ENCODE measurements at places on chromosomes 7 and 10. TPM values are rescaled to one million over a fixed set of nuclear protein-coding genes. Genes with fewer than 3 reads are reported as not detected.

Gene AS3MT
- 5.8 TPM for total RNA-seq

Gene KIAA1217
- 35.1 TPM for total RNA-seq

Gene KEL
- 8.3 TPM for total RNA-seq

Gene POT1
- 15.0 TPM for total RNA-seq

Gene STMP1
- total RNA-seq, result 28.9 TPM

Gene BHLHA15
- total RNA-seq, result 1.5 TPM

Gene TMEM213
- not detected for total RNA-seq

Gene UBE2H
- total RNA-seq, result 102 TPM

Gene PRPS1L1
- total RNA-seq, result not detected

Gene TRIM50
- total RNA-seq, result 0.34 TPM

Gene LBX1
- not detected for total RNA-seq

Gene SPDYE2
- total RNA-seq, result 0.23 TPM

Gene TMEM225B
- total RNA-seq, result 1.4 TPM

Gene ZNF425
- total RNA-seq, result 2.8 TPM

Gene PTEN
- 334 TPM for total RNA-seq

Gene CLDN3
- 43.8 TPM for total RNA-seq

Gene DYDC2
- total RNA-seq, result 21.7 TPM

Gene TMEM229A
- total RNA-seq, result 0.34 TPM

Gene ZP3
- total RNA-seq, result 15.7 TPM

Gene HABP2
- 1.2 TPM for total RNA-seq

Gene LMOD2
- not detected for total RNA-seq

Gene PDE1C
- total RNA-seq, result 14.3 TPM

Gene USP54
- total RNA-seq, result 165 TPM

Gene ASZ1
- total RNA-seq, result 0.40 TPM

Gene LIPF
- total RNA-seq, result not detected

Gene TMEM130
- 1.5 TPM for total RNA-seq

Gene KCNMA1
- total RNA-seq, result 4.5 TPM

Gene NMT2
- total RNA-seq, result 9.2 TPM

Gene KIF11
- total RNA-seq, result 1.3 TPM

Gene HMX3
- total RNA-seq, result not detected

Gene OGDHL
- total RNA-seq, result 0.86 TPM

Gene CALHM1
- not detected for total RNA-seq

Gene GIMAP2
- 24.9 TPM for total RNA-seq

Gene CYP2C9
- 0.80 TPM for total RNA-seq

Gene CYP3A4
- total RNA-seq, result 0.37 TPM

Gene CCL24
- 4.8 TPM for total RNA-seq

Gene AKR1C8
- not detected for total RNA-seq

Gene SAMD9L
- total RNA-seq, result 21.4 TPM

Gene COL13A1
- 42.1 TPM for total RNA-seq

Gene SHTN1
- total RNA-seq, result 28.4 TPM

Gene HMX2
- total RNA-seq, result not detected

Gene PDK4
- total RNA-seq, result 42.3 TPM

Gene PRSS2
- not detected for total RNA-seq

Gene ZNF467
- total RNA-seq, result 9.8 TPM

Gene ITGA8
- 124 TPM for total RNA-seq

Gene INMT
- 200 TPM for total RNA-seq

Gene FOXI2
- 0.15 TPM for total RNA-seq
